ENCODE measurements at places on chromosomes 7 and 10.

DNA sequence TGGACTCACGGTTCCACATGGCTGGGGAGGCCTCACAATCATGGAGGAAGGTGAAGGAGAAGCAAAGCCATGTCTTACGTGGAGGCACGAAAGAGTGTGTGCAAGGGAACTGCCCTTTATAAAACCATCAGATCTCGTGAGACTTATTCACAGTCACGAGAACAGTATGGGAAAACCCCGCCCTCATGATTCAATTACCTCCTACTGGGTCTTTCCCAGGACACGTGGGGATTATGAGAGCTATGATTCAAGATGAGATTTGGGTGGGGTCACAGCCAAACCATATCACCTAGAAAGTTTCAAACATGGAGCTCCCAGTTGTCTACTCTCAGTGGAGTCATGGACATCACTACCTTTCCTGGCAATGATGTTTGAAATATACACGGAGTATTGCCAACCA is 49.6 kb downstream of the CYCS start:
- no peak for DNase-seq

DNA sequence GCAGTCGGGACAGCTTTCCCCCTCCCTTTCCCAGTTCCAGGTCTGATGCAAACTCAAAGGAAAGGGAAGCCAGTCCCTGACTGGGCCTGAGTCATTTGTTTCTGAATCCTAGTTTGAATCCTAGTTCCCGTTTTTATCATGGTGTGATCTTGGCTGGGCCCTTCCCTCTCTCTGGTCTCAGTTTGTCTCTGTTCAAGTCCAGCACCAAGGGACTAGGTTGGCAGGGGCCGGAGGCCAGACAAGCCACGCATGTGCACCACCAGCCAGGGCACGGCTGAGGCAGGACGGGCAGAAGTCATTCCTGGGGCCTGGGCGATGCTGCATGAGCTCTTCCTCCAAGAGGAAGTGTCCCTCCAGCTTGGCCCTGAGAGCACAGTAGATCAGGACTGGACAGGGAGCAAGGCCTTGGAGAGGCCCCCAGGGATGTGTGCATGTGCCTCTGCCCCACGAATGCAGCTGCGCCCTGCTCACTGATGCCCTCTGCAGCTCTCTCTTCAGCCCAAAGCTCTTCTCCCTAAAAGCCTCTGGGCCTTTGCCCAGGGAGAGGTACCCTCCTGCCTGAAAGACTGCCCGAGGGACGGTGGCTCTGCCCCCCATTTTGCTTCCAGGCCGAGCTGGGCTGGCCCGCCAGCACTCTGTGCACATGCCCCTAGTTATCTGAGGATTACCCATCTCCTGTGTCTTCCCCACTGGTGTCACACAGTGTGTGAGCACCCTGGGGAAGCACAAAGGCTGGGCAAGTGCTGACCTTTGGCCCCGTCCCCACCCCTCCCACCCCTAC is 86.7 kb downstream of the ZMIZ1 start:
- DNase-seq, result no peak

DNA sequence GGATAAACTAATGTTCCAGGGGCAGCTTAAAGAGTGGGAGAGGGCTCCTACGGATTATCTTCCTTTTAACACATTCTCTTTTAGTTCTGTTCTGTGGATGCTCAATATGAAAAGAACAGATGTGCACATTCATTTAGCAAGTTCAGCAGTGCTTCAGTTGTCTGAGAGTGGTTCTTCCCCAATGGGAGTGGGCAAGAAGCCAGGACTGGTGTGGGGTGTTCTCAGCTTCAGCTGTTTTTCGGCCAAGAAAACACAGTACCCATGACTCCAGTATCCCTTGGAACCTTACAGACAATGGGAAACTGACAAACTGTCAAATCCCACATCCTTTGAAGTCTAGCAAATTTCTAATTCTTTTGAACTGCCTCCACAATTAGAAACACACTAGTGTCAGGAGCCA is 71.5 kb upstream of the LRRC17 start:
- no peak for DNase-seq

DNA sequence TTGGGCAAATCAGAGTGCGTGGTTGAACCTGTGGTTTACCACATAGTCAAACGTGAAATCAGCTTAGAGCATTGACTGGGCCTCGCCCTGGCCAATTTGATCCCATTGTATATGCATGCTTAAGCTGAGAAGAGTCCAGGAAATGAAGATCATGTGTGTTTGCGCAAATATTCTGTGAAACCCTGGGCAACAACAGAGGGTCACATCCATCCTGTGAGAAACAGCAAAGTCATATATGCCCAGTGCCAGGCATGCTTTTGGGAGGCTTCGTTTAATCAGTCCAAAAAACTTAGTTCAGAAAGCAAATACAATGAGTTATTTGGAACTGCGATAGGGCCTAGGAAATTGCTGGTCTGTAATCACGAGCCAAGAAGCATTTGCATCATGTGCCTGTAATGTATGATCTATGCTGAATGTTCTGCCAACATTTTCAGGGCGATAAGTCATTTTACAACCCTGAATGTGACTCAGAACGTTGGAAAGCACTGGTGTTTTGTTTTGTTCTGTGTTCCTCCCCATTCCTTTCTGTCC is 412.1 kb upstream of the CELF2 start:
- no peak for DNase-seq

DNA sequence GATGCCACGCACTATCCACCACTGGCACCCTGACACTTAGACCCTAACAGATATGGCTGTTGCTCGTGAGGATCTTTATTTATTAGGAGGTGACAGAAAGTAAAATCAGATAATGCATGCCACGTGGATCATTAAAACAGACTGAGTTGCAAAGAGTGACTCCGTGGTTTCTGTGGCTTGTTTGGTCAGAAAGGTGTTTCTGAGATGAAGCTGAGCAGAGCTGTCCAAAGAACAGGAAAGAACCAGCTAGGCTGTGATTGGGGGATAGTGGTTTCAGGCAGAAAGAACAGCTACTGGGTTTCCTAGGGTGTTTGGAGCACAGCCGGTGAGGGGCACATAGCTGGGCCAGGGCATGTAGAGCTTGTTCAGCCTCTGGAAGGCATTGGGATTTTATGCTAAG is 34.4 kb downstream of the CSGALNACT2 start:
- DNase-seq, result peak; percentile 8

GRCh38 chr10:97320480-97321031 is 1.5 kb downstream of the FRAT1 start:
- DNase-seq, result peak; percentile 18

Data from CD4-positive, alpha-beta T cell treated with Interleukin-1 beta for 1 hour (primary cell).